ENCODE measurements at places on chromosomes 5 and 9. TPM values are rescaled to one million over a fixed set of nuclear protein-coding genes. Genes with fewer than 3 reads are reported as not detected.

- no peaks in the 10 kb centered on the region for H3K36me3 ChIP-seq
- H3K4me3 ChIP-seq = no peak overlapping the region
- no peaks in the 10 kb centered on the region for H3K27me3 ChIP-seq
- no peaks in the 10 kb centered on the region for H3K4me1 ChIP-seq
Observed at GRCh38 chr5:102223542-102224477, 72.3 kb downstream of the SLCO4C1 start.

GRCh38 chr5:172403189-172403796 lies 51.0 kb downstream of the SH3PXD2B start:
- peak overlapping the region; percentile 84 for H3K27ac ChIP-seq
- H3K36me3 ChIP-seq = no peaks in the 10 kb centered on the region
- DNase-seq = no peak
- peaks cover 19% of the 10 kb centered on the region for H3K4me1 ChIP-seq
- no peaks in the 10 kb centered on the region for H3K27me3 ChIP-seq
- no peak overlapping the region for H3K4me3 ChIP-seq

DNA sequence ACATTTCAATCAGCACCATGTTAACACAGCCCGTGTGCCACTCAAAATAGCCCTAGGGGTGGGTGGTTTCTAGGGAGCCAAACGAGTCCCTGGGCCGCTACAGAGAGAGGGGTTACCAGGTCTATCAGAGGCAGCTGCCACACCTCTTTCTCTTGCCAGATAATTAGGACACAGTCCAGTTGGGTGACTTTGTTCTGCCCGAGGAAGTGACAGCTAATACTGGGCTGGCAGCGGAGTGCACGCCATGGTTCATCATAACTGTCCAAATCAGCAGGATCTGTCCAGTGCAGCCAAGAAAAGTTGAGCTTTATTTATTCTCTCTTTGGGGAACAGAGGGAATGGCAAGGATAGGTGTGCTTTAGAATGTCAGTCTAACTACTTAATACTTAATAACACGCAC lies 583.8 kb downstream of the BRINP1 start:
- no peaks in the 10 kb centered on the region for H3K36me3 ChIP-seq
- no peaks in the 10 kb centered on the region for H3K4me1 ChIP-seq
- no peak overlapping the region for H3K4me3 ChIP-seq
- no peaks in the 10 kb centered on the region for H3K27me3 ChIP-seq
- DNase-seq = no peak

DNA sequence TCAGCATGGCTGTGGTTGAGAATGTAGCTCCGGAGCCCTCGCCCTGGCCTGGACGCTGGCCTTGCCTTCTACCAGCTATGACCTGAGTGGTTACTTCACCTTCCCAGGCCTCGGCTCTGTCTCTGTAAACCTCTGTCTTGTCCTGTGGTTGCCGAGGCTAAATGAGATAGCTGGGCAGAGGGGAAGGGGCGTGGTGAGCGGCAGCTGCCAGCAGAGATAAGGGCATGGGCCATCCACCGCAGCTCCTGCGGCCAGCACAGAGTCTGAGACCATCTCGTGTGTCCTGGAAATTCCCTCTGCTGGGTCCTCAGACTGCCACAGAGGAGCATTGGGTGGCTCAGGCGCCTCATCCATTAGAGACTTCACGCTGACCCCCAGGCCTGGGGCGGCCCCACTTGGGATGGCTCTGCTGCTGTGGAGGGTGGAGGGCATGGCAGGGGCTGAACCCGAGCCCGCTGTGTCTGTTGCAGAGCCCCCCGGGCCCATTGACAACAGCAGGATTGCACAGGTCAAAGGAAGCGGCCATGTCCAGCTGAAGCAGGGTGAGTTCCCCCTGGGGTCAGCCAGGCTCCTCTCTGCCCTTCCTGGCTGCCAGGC lies 43.9 kb downstream of the USP20 start:
- H3K27me3 ChIP-seq = no peaks in the 10 kb centered on the region
- H3K4me3 ChIP-seq = no peak overlapping the region
- H3K36me3 ChIP-seq = peaks cover 41% of the 10 kb centered on the region
- no peak for DNase-seq

- H3K36me3 ChIP-seq = no peaks in the 10 kb centered on the region
- H3K4me1 ChIP-seq = no peaks in the 10 kb centered on the region
Observed at GRCh38 chr5:138989720-138990119, 114.6 kb upstream of the LRRTM2 start.

DNA sequence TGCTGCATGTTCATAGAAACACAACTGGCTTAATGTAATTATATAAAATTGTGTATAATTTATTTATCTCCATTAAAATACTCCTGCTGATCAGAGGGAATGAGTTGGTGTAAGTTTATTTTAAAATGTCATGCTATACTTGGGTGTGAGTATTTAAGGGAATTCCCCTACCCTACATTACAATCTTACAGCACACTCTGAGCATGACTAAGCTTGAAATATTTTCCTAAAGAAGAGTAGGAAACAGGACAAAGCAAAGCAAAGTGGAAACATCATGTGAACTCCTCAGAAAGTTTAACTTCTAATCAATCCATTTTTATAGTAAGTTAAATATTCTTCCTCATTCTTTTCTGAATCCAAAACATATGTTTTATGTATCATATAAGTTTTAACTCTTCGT lies 1271.3 kb downstream of the EFNA5 start:
- no peak overlapping the region for H3K27ac ChIP-seq
- no peak overlapping the region for H3K4me3 ChIP-seq
- no peaks in the 10 kb centered on the region for H3K36me3 ChIP-seq
- no peaks in the 10 kb centered on the region for H3K27me3 ChIP-seq
- no peaks in the 10 kb centered on the region for H3K4me1 ChIP-seq

DNA sequence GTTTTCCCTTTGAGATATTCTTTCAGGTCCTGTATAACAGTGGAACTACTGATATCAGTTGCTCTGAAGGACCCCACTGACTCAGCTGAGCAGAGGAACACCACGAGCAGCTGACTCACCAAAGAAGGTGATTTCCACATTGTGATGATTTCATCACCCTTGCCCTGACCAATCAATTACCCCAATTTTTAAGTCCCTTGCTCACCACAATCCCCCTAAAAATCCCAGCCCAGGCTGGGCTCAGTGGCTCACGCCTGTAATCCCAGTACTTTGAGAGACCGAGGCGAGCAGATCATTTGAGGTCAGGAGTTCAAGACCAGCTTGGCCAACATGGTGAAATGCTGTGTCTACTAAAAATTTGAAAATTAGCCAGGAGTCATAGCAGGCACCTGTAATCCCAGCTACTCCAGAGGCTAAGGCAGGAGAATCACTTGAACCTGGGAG lies 125.3 kb upstream of the ABCA1 start:
- no peak overlapping the region for H3K27ac ChIP-seq
- H3K4me3 ChIP-seq = no peak overlapping the region
- H3K27me3 ChIP-seq = no peaks in the 10 kb centered on the region
- no peaks in the 10 kb centered on the region for H3K4me1 ChIP-seq
- H3K36me3 ChIP-seq = no peaks in the 10 kb centered on the region

- H3K4me3 ChIP-seq = no peak overlapping the region
- no peak overlapping the region for H3K27ac ChIP-seq
- no peaks in the 10 kb centered on the region for H3K27me3 ChIP-seq
- no peaks in the 10 kb centered on the region for H3K36me3 ChIP-seq
Observed at GRCh38 chr9:95229230-95229915, 88.1 kb downstream of the FANCC start.

DNA sequence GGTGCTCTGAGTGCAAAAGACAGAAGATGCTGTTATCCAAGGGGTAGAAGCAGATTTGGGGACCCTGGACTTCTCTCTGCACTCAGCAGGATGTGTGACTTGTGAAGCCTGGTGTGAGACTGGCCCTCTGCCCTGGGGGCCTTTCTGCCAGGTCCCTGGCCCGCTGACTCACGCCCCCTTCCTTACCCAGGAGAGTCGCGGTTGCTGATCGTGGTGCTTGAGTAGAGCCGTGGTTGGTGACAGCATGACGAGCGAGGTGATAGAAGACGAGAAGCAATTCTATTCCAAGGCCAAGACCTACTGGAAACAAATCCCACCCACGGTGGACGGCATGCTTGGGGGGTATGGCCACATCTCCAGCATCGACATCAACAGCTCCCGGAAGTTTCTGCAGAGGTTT lies 6.5 kb downstream of the NTMT1 start:
- H3K27me3 ChIP-seq = no peaks in the 10 kb centered on the region

DNA sequence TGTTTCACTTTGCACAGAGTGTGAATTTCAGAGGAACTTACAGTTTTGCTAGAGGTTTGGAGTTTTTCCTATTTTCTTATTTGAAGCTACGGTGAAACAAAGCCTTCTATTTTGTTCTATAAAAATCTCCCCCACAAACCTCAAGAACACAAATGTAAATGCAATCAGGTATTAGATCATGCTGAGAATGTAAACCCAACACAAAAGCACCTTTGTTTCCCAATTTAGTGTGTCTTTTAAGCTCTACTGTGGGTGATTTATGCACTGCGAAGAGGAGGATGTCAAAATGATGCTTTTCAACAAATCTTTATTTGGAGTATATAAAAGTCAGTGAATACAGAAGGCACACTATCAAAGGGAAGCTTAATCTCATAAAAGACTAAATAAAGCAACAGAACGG lies 4.3 kb upstream of the DRD1 start:
- no peaks in the 10 kb centered on the region for H3K36me3 ChIP-seq
- no peak for DNase-seq
- H3K27me3 ChIP-seq = peaks cover 79% of the 10 kb centered on the region
- peaks cover 8% of the 10 kb centered on the region for H3K4me1 ChIP-seq
- no peak overlapping the region for H3K27ac ChIP-seq
- H3K4me3 ChIP-seq = no peak overlapping the region

- H3K36me3 ChIP-seq = no peaks in the 10 kb centered on the region
- no peaks in the 10 kb centered on the region for H3K27me3 ChIP-seq
- DNase-seq = no peak
Observed at GRCh38 chr5:147098233-147098790, 136.5 kb upstream of the STK32A start.

DNA sequence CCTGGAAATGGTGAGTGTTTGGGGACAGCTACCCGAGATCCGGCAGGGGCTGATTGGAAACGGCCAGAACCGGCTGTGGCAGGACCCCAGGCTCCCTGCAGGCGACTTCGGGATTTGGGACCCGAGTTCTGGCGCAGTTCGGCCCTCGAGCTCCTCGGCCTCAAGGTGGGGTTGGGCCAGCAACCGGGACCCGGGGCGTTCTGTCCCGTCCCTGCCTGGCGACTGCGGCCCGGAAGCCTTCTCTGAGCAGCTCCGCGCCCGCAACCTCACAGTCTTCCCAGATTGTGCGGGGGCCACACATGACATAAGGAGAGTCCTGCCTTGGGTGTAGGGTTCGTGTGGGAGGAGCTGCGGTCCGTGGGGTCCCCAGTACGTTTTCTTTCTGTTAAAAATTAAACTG lies 23.2 kb upstream of the NEURL1B start:
- no peak overlapping the region for H3K4me3 ChIP-seq
- H3K27ac ChIP-seq = peak overlapping the region; percentile 64
- H3K4me1 ChIP-seq = no peaks in the 10 kb centered on the region

GRCh38 chr9:93468763-93469456 lies 15.5 kb upstream of the FAM120AOS start:
- no peaks in the 10 kb centered on the region for H3K27me3 ChIP-seq
- H3K4me3 ChIP-seq = no peak overlapping the region
- H3K36me3 ChIP-seq = peaks cover 26% of the 10 kb centered on the region
- DNase-seq = no peak
- H3K27ac ChIP-seq = peak overlapping the region; percentile 10
- peaks cover 83% of the 10 kb centered on the region for H3K4me1 ChIP-seq

GRCh38 chr5:19240170-19240569 lies 747.8 kb downstream of the CDH18 start:
- no peaks in the 10 kb centered on the region for H3K27me3 ChIP-seq
- no peak for DNase-seq
- H3K4me1 ChIP-seq = no peaks in the 10 kb centered on the region

- no peak overlapping the region for H3K27ac ChIP-seq
- H3K36me3 ChIP-seq = no peaks in the 10 kb centered on the region
- no peak for DNase-seq
- H3K4me1 ChIP-seq = no peaks in the 10 kb centered on the region
Observed at GRCh38 chr5:59091965-59092364, 509.1 kb downstream of the RAB3C start.

DNA sequence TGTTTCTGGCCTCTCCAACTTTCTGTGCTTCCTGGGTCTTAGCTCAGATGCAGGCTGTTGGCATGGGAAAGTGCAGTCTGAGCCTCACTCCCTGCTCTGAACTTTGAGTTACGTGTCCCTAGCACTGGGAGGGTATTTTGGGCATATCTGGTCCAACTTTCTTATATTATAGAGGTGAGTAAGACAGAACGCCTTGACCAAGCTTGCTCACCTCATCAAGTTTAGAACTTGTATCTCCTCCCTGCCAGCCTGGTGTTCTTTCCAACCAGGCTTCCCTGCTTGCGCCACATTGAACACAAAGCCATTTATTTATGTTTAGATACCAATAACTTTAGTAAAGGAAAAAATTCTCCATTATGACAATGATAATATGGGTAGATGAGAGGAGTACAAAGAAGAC lies 33.2 kb downstream of the TNC start:
- no peak for DNase-seq
- no peak overlapping the region for H3K27ac ChIP-seq
- H3K4me3 ChIP-seq = no peak overlapping the region
- no peaks in the 10 kb centered on the region for H3K27me3 ChIP-seq

- no peaks in the 10 kb centered on the region for H3K4me1 ChIP-seq
- H3K27ac ChIP-seq = no peak overlapping the region
- no peak overlapping the region for H3K4me3 ChIP-seq
- no peaks in the 10 kb centered on the region for H3K36me3 ChIP-seq
- DNase-seq = no peak
Observed at GRCh38 chr9:68419901-68420300, 63.5 kb downstream of the PGM5 start.

- peaks cover 22% of the 10 kb centered on the region for H3K4me1 ChIP-seq
- H3K36me3 ChIP-seq = no peaks in the 10 kb centered on the region
- no peaks in the 10 kb centered on the region for H3K27me3 ChIP-seq
- no peak overlapping the region for H3K4me3 ChIP-seq
- H3K27ac ChIP-seq = no peak overlapping the region
Observed at GRCh38 chr5:137718611-137719010, 17.3 kb downstream of the KLHL3 start.

- no peak for DNase-seq
- no peak overlapping the region for H3K27ac ChIP-seq
- no peak overlapping the region for H3K4me3 ChIP-seq
- H3K36me3 ChIP-seq = no peaks in the 10 kb centered on the region
Observed at GRCh38 chr5:74356009-74356695, 284.4 kb downstream of the ENC1 start.

DNA sequence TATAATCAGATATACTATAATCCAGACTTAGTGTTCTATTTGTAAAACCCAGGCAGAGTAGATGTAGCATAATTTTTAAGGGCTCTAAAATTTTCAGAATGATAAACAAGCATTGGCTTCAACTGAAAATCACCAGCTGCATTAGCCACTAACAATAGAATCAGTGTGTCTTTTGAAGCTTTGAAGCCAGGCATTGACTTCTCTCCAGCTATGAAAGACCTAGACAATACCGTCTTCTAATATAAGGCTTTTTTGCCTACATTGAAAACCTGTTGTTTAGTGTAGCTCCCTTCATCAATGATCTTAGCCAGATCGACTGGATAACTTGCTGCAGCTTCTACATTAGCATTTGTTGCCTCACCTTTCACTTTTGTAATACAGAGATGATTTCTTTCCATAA lies 1877.3 kb upstream of the ACO1 start:
- H3K4me3 ChIP-seq = no peak overlapping the region
- H3K36me3 ChIP-seq = no peaks in the 10 kb centered on the region
- no peak for DNase-seq
- H3K27ac ChIP-seq = no peak overlapping the region
- H3K4me1 ChIP-seq = no peaks in the 10 kb centered on the region

PCDHGA8 gene
- total RNA-seq = 1.7 TPM

POLK gene
- total RNA-seq = 14.4 TPM

FOCAD gene
- total RNA-seq = 20.7 TPM

GABRA1 gene
- total RNA-seq = not detected

Measured in esophagus squamous epithelium (tissue), 5 donors.